ENCODE measurements at places on chromosomes 3 and 15.

DNA sequence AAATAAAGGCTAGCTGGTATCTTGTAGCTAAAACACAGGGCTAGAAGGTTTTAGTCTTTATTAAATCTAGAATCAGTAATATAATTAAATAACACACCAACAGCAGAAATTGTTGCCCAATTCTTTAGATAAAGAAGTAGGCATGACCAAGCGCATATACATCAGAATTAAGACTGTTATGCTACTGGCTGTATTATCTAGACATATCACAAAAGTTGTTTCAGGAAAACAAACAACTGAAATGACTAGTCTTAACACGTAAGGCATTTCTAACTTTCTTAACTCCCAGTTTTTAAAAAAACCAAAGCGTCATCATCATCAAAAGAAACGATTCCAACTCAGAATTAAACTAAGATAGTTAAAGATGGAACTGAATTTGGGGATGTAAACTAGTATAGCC lies 55.4 kb downstream of the EMC4 start:
- no peak for DNase-seq

- no peak for DNase-seq
Observed at GRCh38 chr3:148901987-148902791, 37.1 kb downstream of the CPA3 start.

DNA sequence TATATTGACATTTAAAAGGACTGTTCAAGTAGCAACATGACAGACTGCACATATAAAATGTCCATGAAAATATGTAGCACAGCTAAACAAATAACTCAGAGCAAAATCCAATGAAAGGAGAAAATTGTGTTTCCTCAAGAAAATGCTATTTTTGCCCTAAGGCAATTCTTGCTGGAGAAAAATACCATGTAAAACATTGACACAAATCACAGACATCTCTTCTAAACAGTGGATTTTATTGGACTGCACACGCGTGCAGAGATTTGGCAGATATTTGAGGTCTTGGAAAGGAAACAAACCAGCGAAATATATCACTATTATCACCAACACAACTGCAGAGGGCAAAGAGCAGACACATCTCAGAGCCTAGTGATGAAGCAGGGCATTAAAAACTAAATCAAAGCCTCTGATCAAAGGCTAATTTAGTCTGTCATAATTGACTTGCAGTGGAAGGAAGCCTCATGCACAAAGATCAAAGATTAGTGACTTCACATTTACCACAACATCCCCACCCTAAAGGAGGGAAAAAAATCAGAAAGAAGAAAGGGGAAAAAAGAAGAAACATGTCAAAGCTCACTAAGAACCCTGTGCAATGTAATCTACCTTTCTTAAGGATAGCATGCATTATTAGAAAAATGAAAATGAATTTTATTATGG lies 52.4 kb downstream of the CHL1 start:
- no peak for DNase-seq

DNA sequence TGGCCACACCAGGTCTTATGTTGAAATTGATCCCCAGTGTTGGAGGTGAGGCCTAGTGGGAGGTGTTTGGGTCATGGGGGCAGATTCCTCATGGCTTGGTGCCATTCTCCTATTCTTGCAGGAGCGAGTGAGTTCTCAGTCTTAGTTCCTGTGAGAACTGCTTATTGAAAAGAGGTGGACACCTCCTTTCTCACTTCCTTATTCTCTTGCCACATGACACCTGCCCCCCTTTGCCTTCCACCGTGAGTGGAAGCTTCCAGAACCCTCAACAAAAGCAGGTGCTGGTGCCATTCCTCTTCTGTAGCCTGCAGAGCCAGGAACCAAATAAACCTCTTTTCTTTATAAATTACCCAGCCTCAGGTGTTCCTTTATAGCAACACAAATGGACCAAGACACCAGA lies 318.1 kb upstream of the MCTP2 start:
- no peak for DNase-seq

DNA sequence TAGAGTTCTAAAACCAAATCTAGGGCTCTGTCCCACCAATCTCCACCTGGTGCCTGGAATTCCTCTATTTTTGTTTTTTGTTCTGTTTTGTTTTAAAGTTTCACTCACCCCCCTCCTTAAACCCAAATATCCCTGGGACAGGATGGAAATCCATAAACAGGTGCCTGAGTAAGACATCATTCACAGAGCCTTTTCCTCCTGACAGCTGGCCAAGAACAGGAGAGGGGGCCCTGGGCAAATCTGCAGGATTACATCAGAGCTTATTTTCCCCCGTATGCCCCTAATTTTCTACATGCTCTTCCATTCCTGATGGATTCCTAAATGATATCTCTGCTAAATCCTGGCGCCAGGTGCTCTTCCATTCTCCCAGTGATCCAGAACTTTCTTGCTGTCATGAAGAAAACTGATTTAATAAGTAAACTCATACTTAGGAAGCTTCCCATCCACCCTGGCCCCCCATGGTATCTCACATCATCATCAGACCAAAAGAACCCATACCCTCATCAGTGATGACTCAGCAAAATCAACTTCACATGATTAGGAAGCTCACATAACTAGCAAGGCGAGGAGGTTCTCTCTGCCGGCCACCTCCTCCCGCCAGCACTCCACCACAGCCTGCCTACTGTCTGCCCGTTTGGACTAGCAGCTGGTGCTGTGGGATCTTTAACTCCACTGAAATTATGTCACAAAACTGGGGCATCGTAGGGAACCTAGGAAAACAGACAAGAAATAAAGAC lies 61.0 kb downstream of the LIPC start:
- no peak for DNase-seq

DNA sequence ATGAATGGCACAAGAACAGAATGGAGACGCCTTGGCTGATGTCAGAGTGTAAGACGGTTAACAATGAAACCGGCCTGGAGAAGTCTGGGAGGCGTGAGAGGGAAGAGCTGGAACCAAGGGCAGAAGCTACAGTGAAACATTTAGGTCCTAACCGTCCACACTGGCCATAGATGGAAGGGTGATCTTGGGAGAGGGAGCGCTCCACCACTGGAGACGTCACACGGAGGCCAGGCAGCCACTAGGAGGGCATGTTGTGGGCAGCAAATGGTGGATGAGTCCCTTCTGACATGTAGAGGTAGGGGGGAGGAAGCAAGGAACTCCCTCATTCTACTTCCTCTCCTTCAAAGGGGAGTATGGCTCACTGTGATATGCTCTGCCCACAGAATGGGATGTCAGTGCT lies 23.8 kb downstream of the FEM1B start:
- no peak for DNase-seq

GRCh38 chr3:25469558-25469957 lies 41.5 kb downstream of the RARB start:
- no peak for DNase-seq

GRCh38 chr15:67863442-67863987 lies 23.7 kb upstream of the RNU6-1 start:
- peak; percentile 73 for DNase-seq

All from activated T-cell treated with anti-CD3 and anti-CD28 coated beads for 48 hours (primary cell).